CD4-positive, alpha-beta T cell (primary cell): ENCODE measurements at places on chromosomes 7 and 10.

DNA sequence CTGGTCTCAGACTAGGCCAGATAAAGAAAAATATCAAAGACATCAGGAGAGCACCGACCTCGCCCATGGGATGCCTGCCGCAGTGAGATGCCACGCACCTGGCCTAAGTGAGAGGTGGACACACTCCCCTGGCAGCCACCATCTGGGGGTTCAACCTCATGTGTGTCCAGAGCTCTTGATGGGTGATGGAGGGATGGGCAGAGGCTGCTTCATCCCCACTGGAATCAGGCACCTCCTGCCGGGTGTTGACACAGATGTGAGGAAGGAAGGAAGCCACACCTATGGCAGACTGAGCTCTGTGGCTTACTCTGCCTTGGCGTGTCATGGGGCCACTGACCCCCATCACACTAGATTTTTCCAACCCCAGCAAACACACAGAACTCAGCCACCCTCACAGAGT lies 11.4 kb downstream of the ZNF488 start:
- no peak for DNase-seq

DNA sequence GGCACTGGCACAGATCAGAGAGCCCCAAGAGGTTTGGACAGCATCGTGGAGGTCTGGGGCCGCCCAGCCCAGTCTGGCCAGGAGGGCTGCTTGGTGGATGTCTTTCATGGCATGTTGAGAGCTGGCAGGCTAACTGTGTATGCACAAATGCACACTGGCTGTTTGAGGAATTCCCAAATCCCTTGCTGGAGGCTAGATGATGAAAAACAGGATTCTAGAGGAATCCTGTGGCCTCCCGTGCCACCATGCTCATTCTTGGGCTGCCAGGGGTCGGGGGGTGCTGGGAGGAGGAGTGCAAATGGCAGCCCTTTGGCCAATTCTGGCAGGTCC lies 26.5 kb downstream of the LEP start:
- DNase-seq = no peak

GRCh38 chr10:77533887-77534278 lies 103.7 kb downstream of the KCNMA1 start:
- DNase-seq = no peak

DNA sequence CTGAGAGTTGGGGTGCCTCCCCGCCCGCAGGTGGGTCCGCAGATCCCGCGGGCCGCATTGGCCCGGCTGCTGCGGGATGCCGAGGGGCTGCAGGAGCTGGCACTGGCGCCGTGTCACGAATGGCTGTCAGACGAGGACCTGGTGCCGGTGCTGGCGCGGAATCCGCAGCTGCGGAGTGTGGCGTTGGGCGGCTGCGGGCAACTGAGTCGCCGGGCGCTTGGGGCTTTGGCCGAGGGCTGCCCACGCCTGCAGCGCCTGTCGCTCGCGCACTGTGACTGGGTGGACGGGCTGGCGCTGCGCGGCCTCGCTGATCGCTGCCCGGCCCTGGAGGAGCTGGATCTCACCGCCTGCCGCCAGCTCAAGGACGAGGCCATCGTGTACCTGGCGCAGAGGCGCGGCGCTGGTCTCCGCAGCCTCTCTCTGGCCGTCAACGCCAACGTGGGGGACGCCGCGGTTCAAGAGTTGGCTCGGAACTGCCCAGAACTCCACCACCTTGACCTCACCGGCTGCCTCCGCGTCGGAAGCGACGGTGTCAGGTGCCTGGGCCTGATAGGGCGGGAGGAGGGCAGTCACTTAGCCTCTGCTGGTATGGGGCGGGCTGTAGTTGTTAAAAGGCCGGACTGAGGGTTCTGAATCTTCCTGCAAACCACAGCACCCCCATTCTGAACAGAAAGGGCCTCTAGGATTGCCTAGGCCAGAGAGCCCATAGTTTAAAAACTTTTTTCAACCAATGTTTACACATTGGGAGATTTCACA lies 1.3 kb downstream of the FBXL15 start:
- DNase-seq = no peak

DNA sequence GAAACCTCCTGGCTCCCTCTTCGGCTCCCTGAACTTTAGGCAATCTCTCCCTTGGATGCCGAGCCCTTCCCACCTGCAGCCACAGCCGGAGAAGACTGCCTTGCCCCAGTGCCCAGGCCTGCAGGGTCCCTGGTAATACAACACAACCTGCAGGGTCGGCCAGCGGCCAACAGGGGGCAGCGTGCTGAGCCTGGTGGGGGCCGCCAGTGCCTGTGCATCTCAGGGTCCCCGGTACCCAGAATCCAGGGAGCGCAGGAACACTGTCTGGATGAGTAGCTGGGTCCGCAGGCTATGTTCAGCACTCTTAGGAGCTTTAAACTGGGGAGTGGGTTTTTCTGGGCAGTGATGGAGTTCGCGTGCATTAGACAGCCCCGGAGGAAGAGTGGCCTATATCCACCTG lies 17.5 kb upstream of the C10orf71 start:
- no peak for DNase-seq

GRCh38 chr7:85564861-85565260 lies 378.0 kb upstream of the SEMA3D start:
- DNase-seq = no peak

- DNase-seq = no peak
These were observed 340.6 kb downstream of the SH2D4B start for GRCh38 chr10:80878330-80878729.

DNA sequence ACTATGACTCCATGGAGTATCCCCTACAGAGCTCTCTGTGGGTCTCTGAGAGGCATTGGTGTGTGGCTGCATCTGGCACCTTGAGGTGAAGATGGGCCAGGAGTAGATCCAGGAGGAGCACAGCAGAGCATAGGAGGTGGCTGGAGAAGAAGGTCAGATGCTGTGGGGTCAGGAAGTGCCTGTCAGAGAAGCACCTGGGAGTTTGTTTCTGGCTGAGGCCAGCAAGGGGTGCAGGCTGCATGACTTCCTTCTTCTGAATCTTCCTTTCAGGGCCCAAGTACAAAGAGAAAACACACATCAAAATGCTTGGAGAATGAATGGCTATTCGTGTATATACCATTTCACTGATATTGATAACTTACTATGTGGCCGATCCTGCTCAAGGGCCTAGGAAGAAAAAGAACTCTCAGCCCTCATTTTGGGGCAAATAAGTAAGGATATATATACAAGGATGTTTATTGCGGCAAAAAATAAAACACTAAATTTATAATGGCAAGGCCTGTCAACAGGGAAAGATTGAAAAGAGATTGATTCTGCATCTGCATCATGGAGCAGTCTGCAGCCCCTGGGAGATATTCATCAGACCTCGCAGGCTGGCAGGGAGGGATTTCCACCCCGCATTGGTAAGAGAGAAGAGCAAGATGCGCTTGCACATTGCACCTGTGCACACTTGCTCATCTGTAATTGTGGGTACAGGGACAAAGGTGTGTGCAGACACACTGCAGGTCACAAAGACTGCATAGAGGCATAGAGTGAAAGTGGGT lies 39.2 kb downstream of the PTPRE start:
- no peak for DNase-seq

DNA sequence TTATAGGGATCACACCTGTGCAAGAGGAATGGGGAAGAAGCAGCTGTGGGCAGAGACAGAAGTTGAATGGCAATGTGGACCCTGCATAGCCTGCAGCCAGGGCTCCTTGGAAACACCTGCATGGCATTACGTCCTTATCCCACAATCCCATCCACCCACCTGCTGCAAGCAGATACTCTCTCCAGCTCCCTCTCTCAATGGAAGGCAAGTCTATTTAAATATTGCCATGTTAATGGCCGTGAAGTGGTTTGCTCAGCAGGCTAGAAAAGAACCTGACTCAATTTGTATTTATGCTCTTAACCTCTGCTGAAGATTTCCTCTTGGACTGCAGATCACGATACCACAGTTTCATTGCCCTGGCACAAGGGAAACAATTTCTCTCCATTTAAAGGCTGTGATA lies 417.0 kb downstream of the TYW1 start:
- no peak for DNase-seq

- no peak for DNase-seq
These were observed 64.2 kb upstream of the DKK1 start for GRCh38 chr10:52249850-52250395.

GRCh38 chr10:71685554-71686232 lies 33.9 kb downstream of the C10orf105 start:
- no peak for DNase-seq

DNA sequence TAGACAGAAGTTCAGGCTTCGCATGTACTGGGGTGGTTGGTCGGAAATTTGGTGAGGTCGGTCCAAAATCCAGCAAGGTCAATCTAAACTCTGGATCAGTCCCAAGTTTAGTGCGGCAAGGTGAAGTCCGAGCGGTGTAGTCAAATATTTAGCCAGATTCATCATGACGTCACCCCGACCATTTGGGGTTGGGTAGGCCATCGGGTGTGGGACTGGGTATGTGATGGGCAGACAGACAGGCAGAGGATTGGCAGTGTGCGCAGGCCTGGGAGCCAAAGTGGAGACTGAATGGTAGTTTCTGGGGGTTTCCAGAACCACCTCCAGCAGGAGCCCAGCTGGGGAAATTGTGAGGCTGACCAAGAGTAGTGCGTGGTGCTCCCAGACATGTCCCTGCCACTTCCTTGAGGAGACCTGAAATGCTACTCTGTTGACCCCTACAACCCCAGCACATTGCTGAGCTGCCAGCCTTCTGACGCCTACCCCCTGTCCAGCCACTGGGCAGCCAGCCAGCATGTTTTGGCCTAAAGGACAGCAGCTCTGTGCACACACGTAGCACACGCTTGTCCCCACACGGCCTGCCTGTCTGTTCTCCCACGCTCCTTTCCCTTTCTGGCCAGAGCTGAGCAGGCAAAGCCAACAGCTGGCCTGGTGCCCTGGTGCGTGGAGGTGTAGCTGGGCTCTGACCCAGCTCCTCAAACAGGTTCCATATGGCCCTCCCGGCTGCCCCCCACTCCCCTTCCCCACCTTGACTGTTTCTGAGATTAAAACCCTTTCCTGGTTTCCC lies 55.9 kb downstream of the FAM241B start:
- no peak for DNase-seq

DNA sequence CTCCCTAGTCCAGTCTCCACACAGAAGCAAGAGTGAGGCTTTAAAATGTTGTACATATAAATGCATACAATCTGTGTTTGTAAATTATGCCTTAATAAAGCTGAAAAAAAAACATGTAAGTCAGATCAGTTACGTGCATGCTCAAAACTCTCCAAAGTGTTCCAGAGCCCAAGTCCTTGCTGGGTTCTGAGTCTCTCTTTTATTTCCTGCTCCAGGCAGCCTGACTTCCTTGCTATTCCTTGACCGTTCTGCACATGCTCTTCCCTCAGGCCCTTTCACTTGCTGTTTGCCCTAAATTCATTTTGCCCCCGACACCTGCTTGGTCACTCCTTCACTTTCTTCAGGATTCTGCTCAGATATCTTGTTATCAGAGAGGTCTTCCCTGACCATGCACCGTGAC lies 770.1 kb downstream of the PHTF2 start:
- no peak for DNase-seq

- no peak for DNase-seq
These were observed 73.2 kb upstream of the SHH start for GRCh38 chr7:155885167-155886155.

- no peak for DNase-seq
These were observed 70.8 kb downstream of the EEPD1 start for GRCh38 chr7:36223851-36224250.

DNA sequence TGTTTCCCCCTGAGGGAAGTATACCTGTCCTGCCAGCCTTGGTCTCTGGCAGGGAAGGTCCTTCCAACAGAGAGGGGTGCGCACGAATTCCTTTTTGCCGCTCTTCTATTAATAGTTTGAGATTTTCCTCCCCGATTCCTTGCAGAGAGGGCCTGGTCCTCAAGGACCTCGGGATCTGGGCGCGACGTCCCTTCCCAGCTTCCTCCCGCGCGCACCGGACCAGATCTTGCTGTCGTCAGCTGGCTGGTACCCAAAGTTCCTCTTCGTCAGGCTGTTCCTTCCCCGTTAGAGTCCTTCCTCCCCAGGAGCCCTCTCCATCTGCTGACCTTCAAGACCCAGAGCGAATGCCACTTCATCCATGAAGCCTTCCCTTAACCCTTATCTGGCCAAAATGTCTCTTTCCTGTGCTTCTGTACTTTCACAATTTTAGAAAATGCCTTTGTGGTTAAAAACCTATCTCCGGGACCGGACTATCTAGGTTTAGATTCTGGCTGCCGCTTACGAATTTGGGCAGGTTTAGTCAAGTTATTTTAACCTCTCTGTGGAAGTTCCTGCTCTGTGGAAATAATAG lies 851 bp upstream of the GOT1 start:
- DNase-seq = no peak

GRCh38 chr10:126732308-126732707 lies 61.8 kb upstream of the C10orf90 start:
- no peak for DNase-seq

DNA sequence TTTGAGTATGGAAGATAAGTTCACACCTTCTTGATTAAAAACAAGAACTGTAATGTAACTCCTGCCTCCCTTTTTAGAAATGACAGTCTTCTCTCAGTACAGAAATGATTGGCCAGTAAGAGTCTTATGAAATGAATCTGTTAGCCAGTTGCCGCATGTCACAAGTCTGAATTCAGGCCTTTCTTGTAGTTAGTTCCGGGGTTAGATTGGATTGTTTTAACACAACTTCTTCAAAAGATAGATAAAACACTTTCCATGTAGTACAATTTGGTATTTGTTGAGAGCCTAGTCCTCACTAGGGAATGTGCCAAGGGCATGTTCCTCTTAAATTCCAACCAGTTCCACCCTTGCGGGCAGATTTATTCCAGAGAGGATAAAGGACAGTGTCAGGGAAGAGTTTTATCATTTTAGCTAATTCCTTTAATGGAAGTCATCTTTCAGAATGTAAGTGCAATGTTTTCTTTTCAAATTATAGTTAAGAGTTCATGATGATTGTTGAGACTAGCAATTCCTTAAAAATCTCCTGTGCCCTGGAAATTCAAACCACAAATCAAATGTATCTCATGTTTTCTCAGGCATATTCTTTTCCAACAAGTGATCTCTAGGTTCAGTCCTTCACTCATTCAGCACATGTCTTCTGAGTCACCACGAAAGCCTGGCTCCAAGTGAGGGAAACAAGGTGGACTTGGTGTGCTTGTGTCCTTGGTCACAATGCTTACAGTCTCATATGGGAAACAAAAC lies 4.1 kb downstream of the FHIP2A start:
- no peak for DNase-seq

DNA sequence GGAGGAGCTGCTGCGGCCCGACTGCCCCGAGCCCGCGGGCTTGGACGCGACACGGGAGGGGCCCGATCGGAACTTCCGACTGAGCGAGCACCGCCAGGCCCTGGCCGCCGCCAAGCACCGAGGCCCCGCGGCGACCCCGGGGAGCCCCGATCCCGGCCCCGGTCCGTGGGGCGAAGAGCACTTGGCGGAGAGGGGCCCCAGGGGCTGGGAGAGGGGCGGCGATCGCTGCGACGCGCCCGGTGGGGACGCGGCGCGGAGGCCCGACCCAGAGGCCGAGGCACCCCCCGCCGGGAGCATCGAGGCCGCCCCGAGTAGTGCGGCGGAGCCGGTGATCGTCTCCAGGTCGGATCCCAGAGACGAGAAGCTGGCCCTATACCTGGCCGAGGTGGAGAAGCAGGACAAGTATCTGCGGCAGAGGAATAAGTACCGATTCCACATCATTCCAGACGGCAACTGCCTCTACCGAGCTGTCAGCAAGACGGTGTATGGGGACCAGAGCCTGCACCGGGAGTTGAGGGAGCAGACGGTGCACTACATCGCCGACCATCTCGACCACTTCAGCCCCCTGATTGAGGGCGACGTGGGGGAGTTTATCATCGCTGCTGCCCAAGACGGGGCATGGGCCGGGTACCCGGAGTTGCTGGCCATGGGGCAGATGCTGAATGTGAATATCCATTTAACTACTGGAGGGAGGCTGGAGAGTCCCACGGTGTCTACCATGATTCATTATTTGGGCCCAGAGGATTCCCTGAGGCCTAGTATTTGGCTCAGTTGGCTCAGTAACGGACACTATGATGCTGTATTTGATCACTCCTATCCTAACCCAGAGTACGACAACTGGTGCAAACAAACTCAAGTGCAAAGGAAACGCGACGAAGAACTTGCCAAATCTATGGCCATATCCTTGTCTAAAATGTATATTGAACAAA lies 1.4 kb downstream of the OTUD1 start:
- DNase-seq = peak; percentile 20
